NCI-H1092 treated with DMSO at 0.1 percent for 48 hours (cell line): ENCODE measurements at places on chromosomes 7 and 10.

- DNase-seq, result peak; percentile 36
Measured at GRCh38 chr7:89002981-89003956, 207.7 kb upstream of the TEX47 start.

DNA sequence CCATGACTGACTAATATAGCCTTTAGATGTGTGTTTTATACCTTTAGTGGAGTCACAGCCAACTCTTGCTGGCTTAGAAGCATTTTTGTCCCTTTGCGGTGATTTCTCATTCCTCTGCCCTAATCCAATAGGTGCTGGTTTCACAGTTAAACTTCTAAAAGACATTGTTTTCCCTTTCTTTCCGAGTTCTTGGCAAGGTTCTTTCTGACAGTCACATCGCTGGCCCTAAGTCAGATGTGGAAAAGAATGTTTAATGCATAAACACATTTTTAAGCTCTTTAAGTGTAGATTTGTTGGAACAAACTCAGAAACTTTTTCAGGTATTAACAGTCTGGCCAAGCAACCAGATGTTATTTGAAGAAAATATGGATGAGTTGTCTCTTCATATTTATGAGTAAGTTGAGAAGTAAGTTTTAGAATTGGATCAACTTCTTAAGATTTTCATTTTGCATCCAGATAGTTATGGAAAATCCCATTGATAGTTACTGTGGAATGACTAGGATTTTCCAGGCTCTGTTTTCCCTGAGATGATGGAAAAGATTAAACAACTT is 4.1 kb downstream of the EPDR1 start:
- no peak for DNase-seq

- no peak for DNase-seq
Measured at GRCh38 chr7:113383638-113384037, 265.3 kb upstream of the SMIM30 start.

- no peak for DNase-seq
Measured at GRCh38 chr10:75682649-75683557, 251.5 kb downstream of the LRMDA start.

DNA sequence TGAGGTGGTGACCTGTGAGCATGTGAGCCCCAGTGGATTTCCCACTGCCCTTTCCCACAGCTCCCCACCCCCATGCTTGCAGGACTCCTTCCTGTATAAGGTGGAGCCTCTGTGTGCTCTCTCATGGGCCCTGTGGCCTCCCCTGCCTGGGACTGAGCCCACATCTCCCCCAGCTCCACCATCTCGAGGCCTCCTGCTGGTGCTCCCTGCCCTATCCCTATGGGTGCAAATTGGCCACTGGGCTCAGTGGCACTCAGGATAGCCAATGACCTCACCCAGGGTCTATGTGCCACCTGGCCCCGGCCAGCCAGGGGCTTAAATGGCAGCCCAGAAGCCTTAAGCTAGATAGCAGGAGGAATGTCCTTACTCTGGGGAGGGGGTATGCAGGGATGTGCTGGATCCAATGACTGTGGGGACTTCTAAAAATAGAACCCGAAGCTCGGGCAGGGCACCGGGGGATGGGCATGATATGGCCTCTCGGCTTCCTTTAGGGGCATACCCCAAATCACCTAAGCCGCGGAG is 2.0 kb downstream of the LDB3 start:
- DNase-seq, result no peak

GRCh38 chr10:75408911-75409885 is 7.6 kb upstream of the ZNF503 start:
- DNase-seq, result peak; percentile 70

DNA sequence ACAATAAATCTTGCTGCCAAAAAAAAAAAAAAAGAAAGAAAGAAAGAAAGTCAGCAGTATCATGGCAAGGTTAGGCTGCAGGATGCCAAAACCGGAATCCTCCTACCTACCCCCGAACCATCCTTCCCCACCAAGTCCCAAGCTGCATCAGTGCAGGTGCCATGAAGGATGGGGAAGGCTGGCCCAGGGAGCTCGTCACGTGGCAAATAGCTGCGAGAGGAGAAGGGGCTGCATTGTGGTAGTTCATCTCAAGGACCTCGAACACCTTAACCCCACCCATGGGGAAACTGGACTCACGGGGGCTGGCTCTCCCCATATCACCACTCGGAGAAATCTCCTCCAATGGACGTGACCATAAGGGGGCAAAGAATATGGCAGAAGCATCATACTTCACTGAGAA is 86.2 kb downstream of the TACC2 start:
- DNase-seq, result no peak
